ENCODE measurements at places on chromosomes 2 and 18.

- DNase-seq, result no peak
Measured at GRCh38 chr2:33765122-33765521, 166.0 kb upstream of the FAM98A start.

GRCh38 chr2:233165895-233166661, 85.4 kb upstream of the ATG16L1 start:
- DNase-seq, result peak; percentile 66

DNA sequence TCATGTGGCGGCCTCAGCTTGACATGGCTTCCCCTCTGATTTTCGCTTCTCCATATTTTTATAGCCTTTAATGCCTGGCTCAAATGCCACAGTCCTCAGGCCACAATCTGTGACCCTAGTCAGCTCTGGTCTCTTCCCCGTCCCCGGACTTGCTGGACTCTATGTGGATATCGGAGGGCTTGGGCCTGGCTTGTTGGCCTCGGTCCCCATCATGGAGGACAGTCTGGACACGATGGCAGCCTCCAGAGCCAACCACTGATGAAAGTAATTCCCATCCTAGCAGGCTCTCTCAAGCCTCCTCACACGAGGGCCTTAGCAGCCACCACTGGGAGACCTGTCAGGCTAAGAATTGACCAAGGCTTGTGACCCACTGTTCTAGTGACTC, 61.6 kb downstream of the LPIN1 start:
- no peak for DNase-seq

- peak; percentile 80 for DNase-seq
Measured at GRCh38 chr2:47058003-47058931, 96.8 kb downstream of the STPG4 start.

GRCh38 chr2:120435671-120436459, 89.9 kb downstream of the INHBB start:
- DNase-seq, result no peak

- DNase-seq, result peak; percentile 31
Measured at GRCh38 chr2:172234716-172235691, 132.3 kb upstream of the DLX2 start.

DNA sequence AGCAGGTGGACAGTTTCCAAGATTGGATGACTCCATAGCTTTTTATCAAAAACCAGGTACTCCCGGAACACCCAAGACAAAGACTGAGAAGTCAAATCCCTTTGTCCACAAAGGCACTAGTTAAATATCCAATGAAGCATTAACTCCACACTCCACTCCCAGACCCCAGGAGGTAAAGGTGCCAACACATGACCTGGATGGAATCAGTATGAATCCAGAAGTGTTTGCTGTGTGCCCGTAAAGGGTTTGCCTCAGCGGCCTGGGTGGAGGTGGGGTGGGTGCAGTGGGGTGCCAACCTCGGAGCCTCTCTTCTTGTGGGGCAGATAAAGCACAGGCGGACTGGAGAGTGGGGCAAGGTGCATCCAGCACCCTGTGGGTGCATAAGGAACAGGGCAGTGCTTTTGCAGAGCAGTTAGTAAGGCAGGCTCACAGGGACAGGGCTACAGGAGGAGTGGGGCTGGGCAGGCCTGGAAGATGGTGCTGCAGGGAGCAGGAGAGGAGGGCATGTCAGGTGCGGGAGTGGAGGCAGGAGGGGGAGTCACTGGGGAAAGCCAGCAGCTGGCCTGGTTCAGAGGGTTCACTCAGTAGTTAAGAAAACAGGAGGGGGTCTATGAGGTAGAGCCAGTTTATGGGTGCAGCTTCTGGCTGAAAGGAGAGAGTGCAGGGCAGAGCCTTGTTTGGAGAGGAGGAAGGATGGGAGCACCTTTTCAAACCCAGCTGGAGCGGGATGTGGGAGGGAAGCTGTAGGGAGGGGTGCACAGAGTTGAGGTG, 208.4 kb upstream of the SMAD2 start:
- no peak for DNase-seq

DNA sequence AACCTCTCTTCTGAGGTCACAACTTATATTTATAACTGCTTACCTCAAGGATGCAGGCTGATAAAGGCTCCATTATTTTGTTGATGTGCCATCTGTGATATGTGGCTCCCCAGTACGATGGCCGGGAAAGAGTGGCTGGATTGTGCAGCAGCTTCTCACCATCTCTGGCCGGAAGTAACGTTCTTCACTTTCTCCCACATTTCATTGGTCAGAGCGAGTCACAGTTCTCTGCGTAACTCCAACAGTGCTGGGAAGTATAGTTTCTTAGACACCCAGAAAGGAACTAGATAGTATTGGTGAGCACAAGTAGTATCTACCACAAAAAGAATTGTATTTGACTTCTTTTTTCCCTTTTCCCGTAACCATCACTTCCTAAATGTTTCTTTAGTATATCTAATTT, 28.7 kb downstream of the ZSWIM2 start:
- DNase-seq, result no peak

- peak; percentile 58 for DNase-seq
Measured at GRCh38 chr2:122236152-122236874, 480.9 kb downstream of the TSN start.

DNA sequence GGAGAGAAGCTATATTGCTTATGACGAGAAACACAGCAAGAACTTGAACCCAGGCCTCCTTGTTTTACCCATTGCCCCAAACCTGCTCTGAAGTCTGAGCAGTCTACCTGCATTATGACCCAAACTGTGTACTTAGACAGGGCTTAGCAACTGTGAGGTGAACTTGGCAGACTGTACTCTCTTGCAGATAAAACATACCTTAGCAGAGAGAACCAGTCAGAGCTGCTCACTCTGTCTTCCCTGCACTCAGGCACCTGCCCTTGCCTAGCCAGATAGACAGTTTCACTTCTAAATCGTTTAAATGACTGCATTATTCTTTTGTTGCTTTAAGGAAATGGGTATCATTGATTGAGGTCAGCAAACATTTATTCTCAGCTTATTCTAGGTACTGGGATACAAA, 20.3 kb downstream of the ITPRID2 start:
- DNase-seq, result no peak

- DNase-seq, result no peak
Measured at GRCh38 chr18:49632588-49632987, 70.7 kb downstream of the LIPG start.

- DNase-seq, result no peak
Measured at GRCh38 chr2:131023758-131024157, 69.5 kb downstream of the FAM168B start.

DNA sequence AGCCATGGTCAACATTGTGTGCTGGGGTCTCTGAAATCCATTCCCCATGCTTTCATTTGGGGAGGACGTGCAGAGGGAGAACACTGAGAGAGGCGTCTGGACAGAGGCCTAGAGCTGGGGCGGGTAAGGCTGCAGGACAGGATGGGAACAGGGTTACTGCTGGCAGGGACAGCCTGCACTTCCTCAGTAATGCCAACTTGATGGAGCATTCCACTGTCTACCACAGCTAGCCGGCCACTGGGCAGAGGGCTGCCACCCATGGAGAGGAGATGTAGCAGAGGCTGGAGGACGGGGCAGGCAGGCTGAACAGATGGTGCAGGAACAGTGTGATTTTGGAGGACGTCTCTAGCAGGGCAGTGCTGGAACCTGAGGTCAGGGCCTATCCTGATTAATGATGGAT, 29.3 kb downstream of the MRPL33 start:
- DNase-seq, result no peak

GRCh38 chr2:226910384-226910783, 74.5 kb downstream of the RHBDD1 start:
- DNase-seq, result no peak

- no peak for DNase-seq
Measured at GRCh38 chr2:33477473-33478468, 1.3 kb downstream of the RASGRP3 start.

GRCh38 chr18:63511285-63511684, 30.9 kb upstream of the SERPINB12 start:
- DNase-seq, result peak; percentile 60

GRCh38 chr2:105690566-105690965, 54.1 kb upstream of the NCK2 start:
- DNase-seq, result no peak
